ENCODE measurements at places on chromosomes 13 and 19.

- no peak for DNase-seq
Observed at GRCh38 chr19:43782689-43783231, 2.0 kb upstream of the KCNN4 start.

GRCh38 chr19:38095411-38096308 lies 128.4 kb downstream of the DPF1 start:
- DNase-seq, result peak; percentile 80

DNA sequence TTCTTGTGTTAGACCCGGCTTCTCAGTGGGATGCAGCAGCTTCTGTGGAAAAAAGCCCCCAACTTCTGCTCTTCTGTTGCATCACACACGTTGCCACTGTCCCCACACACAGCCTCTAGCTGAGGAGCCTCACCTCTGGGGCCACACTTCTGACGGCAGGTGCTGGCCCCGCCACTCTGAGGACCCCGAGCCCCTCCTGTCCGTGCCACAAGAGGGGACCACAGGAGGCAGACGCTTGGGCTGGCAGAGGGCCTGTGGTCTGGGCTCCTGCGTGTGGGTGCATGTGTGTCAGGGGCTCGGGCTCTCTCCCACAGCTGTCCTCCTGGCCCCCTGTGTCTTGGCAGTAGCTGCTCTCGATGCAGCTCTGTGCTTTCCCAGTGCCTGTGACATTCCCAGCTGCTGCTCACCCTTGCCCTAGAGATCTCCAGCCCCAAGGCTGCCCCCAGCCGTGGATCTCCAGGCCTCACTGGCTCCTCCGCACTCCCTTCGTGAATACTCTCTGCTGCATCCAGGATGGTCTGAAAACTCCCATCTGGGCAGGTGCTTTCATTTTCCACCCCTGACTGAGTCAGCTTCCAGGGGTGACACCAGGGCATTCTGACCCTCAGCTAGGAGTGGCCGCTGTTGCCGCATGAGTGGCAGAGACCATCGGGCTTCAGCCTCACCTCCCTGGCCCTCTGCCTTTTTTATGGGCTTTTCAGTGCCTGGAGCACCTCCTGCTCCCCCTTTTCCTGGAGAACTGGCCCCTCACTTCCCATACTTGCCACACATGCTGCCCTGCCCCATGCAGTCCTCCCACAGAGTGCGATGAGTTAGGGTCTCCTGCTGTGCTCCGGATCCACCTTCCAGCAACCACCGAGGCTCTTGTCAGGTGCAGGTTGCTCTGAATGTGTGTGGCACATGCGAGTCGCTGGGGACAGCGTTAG lies 13.7 kb downstream of the MAU2 start:
- no peak for DNase-seq

DNA sequence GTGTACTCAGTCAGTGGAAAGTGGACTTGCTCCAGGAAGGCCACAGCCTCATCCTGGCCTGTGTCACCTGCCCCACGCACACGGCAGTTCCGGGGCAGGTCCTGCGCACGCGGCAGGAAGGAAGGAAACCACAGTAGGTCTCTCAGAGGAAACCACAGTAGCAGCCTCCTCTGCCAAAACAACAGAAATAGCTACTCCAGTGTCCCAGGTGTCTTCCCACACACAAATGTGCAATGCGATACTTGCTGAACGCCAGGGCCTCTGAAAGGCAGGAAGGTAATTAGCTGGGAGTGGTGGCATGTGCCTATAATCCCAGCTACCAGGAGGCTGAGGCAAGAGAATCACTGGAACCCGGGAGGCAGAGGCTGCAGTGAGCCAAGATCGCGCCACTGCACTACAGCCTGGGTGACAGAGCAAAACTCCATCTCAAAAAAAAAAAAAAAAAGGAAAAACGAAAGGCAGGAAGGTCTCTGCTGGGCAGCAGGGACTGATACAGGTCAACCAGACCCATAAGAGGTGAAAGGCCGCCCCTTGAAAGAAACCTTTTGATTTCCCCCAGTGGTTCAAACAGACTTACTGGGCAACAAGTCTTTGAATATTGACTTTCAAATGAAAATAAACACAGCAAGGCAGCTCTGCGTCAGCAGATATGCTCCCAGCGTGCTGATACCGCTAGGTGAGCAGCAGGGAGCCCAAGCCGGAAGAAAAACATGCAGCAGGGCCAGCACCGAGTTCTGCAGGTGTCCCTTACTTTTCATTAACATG lies 49.5 kb downstream of the CRYL1 start:
- DNase-seq, result no peak

- DNase-seq, result no peak
Observed at GRCh38 chr13:31835932-31836331, 96.6 kb downstream of the RXFP2 start.

DNA sequence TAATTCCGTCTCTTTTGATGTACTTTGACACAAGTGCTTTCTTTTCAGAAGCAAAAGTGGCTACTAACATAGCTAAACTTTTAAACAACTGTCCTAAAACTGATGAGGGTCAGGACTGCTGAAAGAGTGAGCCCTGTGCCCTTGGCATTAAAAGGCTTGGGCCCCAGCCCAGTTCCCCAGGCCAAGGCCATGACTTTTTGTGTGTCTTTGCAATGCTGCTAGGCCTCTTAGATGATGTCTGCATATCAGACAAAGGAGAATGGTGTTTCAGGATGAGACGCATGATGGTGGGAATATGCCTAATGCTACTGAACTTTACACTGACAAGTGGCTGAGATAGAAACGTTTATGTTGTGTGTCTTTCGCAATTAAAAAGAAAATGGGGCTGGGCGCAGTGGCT lies 38.0 kb downstream of the SLC7A9 start:
- no peak for DNase-seq
